Ecto neural progenitor cell (in vitro differentiated cells): ENCODE measurements at places on chromosomes 3 and 15.

GRCh38 chr3:56624725-56625124, 58.3 kb downstream of the TASOR start:
- no peak for DNase-seq

- DNase-seq, result no peak
Observed at GRCh38 chr3:110542552-110543150, 529.0 kb upstream of the NECTIN3 start.

GRCh38 chr15:99076109-99076508, 28.8 kb upstream of the SYNM start:
- DNase-seq, result no peak

- DNase-seq, result peak; percentile 91
Observed at GRCh38 chr15:72230197-72231065, 559 bp downstream of the PKM start.

GRCh38 chr3:44114142-44114541, 127.5 kb upstream of the TOPAZ1 start:
- peak; percentile 78 for DNase-seq

GRCh38 chr15:66743703-66744536, 41.9 kb downstream of the SMAD6 start:
- no peak for DNase-seq

DNA sequence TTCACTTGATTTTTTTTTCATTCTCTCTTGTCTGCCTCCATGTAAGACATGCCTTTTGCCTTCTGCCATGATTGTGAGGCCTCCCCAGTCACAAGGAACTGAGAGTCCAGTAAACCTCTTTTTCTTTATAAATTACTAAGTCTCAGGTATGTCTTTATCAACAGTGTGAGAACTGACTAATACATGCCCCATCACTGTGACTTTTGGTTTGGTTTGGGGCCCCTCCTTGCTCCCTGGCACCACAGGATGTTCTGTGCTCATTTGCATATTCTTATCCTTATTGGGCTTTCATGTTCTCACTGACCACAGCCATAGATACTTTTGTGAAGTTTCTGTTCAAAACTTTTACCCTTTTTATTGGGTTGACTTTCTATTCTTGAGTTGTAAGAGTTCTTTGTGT, 3.8 kb upstream of the PRR20G start:
- no peak for DNase-seq

DNA sequence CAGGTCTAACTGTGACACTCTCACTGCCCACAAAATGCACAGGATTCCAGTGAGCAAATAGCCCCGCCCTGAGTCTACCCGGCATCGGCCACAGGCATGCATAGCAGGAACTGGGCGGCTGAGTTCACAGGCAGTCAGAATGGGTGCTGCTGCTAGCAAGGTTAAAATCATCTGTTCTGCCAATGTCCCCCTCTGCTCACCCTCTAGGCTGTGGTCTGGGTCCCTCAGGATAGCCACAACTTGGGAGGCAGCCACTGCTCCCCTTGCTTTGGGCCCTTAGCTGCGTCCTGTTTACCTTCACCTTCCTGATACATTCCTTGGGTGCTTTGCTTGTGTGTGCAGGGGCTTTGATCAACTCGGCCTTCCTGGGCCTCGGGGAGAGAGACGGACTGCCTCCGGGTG, 232.9 kb upstream of the RGMA start:
- no peak for DNase-seq

- DNase-seq, result peak; percentile 55
Observed at GRCh38 chr3:31768479-31769125, 212.5 kb downstream of the OSBPL10 start.

GRCh38 chr15:88690331-88690730, 51.5 kb downstream of the ISG20 start:
- no peak for DNase-seq

GRCh38 chr3:10950476-10951294, 41.9 kb upstream of the SLC6A1 start:
- no peak for DNase-seq
